Motor neuron (in vitro differentiated cells): ENCODE measurements at places on chromosomes 13 and 19.

DNA sequence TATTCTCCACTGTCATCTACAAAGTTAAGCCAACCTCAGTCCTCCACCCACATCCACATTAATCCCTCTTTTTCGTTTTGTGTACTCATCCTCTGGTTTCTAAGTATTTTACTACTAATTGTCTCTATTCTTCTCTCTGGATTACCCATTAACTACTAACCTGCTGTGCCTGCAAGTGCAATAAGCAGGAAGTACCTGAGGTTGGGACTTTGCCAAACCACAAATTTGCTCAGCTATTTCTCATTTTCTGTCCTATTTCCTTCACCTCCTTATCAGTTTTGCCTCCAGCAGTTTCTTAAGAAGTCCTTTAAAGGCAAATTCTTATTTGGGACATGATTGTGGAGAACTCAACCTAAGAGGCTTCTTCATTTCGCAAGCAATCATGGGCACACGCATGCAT, 1708.9 kb downstream of the SLITRK5 start:
- no peak for ATAC-seq

- no peak for ATAC-seq
Observed at GRCh38 chr13:51837016-51837415, 8.0 kb downstream of the TMEM272 start.

- ATAC-seq = no peak
Observed at GRCh38 chr19:4981681-4981958, 12.7 kb downstream of the KDM4B start.

GRCh38 chr13:88676016-88676415, 1004.8 kb downstream of the SLITRK5 start:
- ATAC-seq = no peak

DNA sequence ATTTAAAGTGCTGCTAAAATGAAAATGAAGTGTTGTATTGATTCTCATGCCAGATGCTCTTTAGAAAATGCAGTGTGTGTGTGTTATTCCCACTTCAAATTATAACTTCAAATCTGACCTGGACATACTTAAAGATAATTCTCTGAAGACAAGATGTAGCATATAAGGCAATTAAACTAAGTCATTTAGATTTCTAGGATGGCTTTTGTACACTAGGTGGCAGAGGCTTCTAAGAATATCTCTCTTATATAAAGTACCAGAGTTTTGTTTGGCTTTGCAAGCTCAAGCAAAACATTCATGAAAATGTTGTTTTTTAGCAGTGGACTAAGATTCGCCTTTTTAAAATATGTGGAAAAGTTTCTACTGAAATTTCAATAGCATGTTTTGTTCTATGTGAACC, 407.2 kb downstream of the GPC5 start:
- ATAC-seq = no peak

DNA sequence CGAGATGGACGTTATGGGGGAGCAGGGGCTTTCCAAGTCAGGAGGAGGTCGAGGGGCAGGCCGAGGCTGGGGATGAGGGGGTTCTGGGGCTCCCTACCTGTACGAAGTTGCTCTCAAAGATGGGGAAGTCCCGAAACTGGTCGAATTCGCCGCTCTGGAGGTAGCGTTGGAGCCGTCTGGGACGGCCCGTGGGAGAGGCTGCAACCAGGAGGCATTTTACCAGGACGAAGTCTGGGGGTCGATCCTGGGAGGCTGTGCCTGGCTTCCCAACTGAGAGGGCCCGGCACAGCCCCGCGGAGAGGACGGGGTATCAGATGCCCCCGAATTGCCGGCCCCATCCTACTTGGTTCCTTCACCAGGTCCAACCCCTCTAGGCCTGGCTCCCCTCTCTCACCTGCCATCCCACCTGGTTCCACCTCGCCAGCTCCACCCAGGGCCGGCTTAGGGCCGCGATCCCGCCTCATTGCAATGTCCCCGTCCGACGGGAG, 527 bp upstream of the EMC10 start:
- ATAC-seq = no peak

DNA sequence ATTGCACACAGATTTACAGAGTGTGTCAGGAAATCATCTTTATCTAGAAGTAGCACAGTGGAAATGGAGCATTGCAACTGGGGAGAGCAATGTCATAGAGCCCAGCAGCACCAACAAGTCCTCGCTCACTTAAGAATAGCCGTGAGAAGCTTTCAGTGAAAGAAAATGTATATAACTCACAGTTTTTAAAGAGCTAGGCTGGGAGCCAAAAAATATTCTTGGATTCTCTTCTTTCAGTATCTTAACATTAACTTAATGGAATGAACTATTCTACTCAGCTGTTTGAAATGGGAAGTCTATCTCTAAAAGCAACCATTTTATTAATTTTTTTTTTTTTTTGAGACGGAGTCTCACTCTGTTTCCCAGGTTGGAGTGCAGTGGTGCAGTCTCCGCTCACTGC, 329.6 kb downstream of the COG6 start:
- ATAC-seq = no peak

DNA sequence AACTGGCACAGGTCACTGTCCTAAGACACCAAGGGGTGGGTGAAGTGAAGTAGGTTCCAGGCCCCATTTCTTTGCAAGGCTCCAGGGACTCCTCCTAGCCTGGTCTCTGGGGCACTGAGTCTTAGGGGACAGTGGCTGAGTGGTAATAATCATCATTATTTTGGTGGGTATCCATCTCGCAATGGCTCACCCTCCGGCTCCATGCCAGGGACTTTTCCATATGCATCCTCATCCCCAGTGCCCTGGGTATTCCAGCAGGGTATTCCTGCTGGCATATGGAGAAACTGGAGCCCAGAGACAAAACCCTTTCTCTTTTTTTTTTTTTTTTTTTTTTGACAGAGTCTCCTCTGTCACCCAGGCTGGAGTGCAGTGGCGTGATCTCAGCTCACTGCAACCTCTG, 2.5 kb downstream of the PDE4A start:
- ATAC-seq = no peak

GRCh38 chr19:45809643-45810159, 5.4 kb downstream of the RSPH6A start:
- peak; percentile 32 for ATAC-seq

DNA sequence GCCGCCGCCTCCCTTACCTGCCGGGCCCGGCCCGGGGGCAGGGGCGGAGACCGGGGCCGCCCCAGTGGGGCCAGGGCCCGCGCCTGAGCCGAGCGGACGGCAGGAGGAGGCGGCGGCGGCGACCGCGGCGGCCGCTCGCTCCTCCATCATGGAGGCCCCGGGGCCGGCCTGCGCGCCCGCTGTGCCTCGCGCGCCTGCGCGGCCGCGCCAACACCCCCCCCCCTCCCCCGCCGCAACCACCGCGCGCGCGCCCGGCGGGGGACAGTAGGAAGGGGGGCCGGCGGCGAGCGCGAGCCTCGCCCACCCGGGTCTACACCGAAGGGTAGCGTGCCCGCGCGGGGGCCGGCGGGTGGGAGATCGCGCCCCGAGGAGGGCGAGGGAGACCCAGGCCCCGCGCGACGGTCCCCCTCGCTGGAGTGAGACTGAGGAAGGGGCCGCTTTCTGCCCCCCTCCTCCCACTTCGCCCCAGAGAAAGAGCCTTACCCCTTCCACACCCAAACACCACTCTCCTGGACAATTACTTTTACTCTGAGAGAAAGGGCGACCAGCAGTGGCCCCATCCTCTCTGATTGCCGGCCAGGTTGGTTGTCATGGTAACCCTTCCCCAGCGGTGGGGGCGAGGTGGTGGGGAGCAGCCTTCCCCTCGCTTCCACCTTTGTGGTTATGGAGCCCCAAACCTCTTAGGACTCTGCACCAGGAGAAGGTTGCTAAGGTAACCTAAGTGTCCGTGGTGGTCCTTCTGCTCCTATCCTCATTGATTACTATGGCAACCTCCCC, at the start of gene STRN4:
Gene STRN4, minus strand, starts transcription at position 170 of the 777 bp plus-strand sequence. Its CDS starts 20 bp downstream, at position 150.
- peak; percentile 64 for ATAC-seq

GRCh38 chr13:80307401-80307987, 33.4 kb downstream of the SPRY2 start:
- no peak for ATAC-seq

GRCh38 chr19:30106417-30107095, 164.5 kb downstream of the URI1 start:
- no peak for ATAC-seq

GRCh38 chr19:50792272-50793250, 2.3 kb downstream of the ACP4 start:
- peak; percentile 0 for ATAC-seq

DNA sequence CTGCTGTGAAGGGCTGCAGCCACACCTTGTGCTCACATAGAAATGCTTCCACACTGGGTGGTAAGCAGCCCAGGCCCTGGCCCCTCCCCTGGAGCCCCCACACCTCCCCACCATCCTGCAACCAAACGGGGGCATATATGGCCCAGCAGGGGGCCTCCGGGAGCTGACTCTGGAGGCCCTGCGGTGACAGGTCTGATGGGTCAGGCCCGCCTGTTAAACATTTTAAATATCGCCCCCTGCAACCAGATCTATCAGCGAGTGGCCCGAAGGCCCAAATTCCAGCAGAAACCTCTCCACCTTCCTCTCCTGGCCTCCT, 48.0 kb upstream of the KATNAL1 start:
- peak; percentile 23 for ATAC-seq

DNA sequence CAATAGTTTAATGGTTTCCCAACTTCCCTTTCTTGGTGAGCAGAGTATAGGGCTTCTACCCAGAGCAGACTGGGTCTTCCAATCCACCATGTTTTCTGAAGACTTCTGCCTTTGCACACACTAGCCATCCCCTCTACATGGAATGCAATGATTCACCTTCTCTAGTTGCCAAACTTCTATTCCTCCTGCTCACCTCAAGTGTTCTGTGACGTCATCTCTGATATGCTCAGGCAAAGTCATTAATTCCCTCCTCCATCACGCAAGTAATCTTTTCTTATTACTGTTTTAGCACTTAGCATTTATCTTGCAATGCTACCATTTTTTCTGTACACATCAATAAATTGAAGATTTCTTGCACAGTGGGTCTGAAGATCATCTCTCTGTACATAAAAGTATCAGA, 174.2 kb downstream of the RBM26 start:
- ATAC-seq = no peak

DNA sequence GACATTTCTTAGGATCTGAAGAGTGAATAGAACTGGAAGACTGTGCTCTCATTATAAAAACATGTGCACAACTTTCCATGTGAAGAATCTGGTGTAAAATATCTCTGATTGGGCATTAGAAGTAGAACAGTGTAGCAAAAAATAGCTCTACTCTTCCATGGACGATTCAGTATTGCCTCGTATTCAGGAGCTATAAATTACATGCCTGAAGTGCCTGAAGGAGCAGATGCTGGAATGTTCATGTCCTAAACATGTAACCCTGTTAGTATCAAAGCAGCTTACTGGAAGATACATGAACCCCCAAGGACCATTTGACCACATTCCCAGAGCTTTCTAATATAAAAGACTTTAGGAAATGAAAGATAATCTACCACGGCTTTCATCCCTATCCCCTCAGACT, 528.9 kb downstream of the DACH1 start:
- peak; percentile 73 for ATAC-seq

DNA sequence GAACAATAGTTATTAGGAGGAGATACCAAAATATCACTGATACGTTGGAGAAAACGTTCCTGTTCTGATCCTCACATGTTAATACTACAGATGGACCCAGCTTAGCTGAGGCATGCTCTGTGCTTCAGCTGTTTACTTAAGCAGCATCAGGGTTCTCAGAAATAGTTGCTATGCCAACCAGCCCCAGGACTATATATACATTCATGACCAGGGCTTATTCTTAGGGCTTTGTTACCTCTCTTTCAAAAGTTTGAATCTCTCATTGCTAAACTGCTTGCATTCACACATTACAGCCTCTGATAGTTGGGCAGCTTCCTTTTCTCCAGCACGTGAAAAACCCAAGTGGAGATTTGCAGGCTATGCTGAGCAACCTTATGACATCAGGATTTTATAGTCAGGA, 800.4 kb downstream of the DIAPH3 start:
- ATAC-seq = no peak

DNA sequence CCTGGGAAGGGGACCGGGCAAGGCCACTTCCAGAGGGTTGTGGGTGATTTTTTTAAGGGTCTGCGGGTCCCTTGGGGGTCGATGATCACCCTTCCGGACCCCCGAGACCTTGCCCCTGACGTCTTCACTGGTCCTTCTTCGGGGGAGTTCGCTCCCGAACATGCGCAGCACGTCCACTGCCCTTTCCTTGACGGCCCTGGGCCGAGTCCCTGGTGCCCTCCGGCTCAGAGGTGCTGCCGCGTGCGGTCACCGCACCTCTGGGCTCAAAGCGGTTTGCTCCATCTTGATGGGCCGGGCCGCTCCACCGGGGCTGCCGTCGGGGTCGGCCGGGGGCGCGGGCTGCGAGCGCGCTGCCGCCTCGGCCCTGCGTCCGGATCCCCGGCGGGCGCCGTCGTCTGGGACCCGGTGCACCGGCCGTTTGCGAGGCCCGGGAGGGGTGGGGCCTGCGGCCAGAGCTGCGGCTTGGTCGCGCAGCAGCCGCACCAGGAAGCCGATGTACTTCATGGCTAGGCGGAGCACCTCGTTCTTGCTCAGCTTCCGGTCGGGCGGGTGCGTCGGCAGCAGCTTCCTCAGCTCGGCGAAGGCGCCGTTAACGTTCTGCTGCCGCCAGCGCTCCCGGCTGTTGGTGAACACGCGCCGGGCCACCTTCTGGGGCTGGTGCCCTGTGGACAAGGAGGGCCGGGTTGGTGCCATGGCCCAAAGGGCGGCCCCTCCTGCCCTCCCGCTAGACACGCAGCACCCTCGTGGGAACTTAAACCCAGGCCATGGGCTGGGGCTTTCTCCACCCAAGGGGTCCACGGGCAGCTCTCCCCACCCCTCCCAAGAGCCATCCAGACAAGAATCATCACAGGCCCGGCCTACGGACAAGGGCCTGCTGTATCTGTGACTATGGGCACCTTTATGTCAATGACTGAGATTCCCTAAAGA, 3.3 kb downstream of the LYL1 start:
- ATAC-seq = peak; percentile 11

DNA sequence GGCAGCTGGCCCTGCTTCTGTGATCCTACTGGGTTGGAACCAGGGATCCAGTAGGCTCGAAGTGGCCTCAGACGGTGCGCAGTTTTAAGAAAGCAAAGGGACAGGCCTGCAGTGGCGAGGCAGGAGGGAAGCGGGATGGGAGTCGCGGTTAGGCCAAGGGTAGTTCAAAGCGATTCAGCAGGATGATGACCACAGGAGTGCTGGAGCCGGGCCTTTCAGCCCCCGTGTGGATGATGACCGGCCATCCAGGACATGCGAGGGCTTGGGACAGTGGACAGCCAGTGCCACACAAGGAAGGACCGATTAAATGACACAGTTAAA, 854 bp downstream of the RNASEH2B start:
- ATAC-seq = peak; percentile 42

- no peak for ATAC-seq
Observed at GRCh38 chr13:91725646-91726045, 327.2 kb downstream of the GPC5 start.

GRCh38 chr19:51808333-51808986, 13.5 kb downstream of the FPR3 start:
- peak; percentile 80 for ATAC-seq
